ENCODE measurements at places on chromosomes 6 and 20.
A peak's percentile ranks its signal among the peaks of the same experiment; 100 is the strongest.

- DNase-seq = no peak
Observed at GRCh38 chr6:126696921-126697693, 357.2 kb downstream of the CENPW start.

DNA sequence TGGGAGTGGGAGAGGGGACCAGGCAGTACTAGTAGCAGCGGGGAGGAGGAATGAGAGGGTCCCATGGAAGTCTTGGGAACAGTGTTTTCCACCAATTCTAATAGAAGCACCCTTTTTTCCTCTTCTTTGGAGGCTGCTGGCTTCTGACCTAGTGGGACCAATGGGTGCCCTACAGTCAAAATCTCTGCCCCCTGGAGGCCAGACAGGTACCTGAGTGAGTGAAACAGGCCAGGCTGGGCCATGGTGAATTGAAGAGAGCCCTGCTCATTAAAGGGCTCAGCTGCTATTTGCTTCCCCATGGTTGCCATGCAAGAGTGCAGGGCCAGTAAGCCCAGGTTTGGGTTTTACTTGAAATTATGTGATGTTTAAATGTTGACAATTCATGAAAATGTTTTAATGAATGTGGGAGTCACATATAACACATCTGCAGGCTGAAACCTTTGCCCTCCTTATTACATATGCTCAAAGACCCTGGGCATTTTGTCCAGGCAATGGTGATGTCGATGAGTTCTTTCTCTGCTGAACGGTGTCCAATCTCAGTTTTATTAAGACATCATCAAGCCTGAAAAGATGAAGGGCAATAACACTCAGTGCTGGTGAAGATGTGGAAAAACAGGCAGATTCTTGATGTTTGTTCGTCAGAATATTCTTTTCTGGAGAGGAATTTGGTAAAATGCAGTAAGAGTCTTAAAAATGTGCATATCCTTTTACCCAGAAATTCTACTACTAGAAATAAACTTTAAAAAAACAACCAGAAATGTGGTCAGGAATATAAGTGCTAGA lies 42.3 kb upstream of the OCSTAMP start:
- no peak for DNase-seq

DNA sequence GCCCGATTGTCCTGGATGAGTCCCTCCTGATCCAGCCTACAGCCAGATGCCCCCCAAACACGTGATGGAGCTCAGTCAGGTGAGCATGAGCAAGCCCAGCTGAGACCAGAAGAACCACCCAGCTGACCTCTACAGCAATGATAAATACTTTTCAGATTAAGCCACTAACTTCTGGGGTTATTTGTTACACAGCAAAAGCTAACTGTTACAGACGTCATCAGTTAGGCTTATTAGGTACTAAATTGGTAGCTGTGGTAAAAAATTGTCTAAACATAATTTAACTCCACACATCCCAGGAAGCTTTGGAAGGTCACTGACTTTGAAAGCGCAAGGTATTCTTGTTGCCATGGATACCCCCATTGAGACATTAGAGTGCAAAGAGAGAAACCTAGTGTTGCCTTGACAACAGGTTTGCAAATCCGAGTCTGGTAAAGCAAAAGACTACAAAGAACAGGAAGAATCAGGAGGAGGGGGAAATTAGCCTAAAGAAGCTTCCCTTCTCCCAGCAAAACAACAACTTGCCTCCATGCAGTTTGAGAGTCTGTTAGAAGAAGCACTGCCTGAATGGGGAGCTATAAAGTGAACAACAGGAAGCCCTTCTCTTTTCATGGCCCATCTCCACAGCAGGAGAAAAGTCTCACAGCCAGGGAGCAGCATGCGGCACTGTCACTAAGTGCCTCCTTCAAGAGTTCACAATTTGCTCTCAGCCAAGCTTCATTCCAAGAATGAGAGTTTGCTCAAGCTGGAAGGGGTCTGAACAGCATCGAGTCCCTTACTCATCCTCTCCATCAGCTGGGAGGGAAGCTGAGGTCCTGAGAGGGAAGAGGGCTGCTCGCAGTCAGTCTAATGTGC lies 41.7 kb upstream of the ZNF831 start:
- DNase-seq = peak; percentile 26

GRCh38 chr6:3124667-3125066 lies 6.2 kb downstream of the BPHL start:
- DNase-seq = no peak

DNA sequence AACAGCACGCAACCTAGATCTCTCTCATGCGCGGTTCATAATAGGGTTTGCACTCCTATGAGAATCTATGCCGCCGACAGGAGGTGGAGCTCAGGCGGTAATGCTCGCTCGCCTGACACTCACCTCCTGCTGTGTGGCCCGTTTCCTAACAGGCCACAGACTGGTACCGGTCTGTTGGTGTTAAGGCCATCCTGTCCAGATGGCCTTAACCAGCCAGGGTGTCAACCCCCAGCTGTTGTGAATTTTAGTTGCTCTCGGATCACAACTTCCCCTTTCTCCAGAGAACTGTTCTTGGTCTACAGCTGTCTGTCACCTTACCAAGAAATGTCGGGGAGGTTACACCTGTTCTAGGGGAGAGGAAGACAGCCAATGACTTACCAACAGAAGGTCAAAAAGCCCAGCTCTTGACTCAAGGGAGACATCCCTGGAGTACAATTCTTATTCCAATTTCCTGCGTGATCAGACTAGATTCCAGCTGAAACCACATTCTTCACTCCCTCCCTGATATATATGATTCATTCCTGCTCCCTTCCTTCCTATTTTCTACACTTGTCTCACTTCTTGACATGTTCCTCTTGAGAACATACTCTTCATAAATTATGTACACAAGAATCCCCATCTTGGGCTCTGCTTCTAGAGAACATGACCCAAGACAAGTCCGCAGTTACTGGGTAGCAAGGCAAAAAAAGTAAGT lies 23.1 kb upstream of the DNAAF9 start:
- DNase-seq = no peak

DNA sequence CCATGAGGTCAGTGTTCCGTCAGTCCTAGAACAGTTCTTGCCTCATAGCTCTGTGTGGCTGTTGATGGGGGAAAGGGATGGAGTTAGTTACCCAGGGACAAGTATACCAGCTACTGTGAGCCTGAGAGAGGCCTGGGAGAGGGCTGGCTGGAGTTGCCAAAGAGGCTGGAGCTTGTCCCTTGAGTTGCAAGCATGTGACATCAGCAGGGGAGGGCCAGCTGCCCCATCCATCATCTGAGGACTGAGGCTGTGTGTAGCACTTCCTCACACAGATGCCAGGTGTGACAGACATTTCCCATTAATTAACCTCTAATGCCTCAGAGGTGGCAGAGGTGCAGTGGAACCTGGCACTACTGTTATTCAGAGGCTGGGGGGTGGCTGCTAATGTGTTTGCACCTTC lies 131.6 kb downstream of the PHACTR3 start:
- no peak for DNase-seq

- no peak for DNase-seq
Observed at GRCh38 chr6:117477988-117478852, 4.3 kb upstream of the DCBLD1 start.

DNA sequence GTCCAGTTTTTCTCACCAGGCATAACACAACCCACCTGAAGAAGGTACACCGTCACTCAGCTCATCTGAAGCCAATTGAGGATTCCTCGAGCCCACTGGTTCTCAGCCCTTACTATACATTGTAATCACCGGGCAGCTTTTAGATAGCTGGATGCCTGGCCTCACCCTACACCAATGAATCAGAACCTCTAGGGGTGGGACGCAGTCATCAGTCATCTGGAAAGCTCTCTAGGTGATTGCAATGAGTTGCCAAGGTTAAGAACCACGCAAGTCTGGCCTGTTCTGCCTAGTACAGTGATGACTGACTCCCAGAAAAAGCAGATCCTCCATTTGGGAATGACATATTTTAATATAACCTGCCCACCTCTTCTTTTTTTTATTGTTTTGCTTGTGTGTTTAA lies 41.1 kb downstream of the MC3R start:
- no peak for DNase-seq

GRCh38 chr6:28378644-28379043 lies 20.9 kb downstream of the ZSCAN12 start:
- DNase-seq = no peak

DNA sequence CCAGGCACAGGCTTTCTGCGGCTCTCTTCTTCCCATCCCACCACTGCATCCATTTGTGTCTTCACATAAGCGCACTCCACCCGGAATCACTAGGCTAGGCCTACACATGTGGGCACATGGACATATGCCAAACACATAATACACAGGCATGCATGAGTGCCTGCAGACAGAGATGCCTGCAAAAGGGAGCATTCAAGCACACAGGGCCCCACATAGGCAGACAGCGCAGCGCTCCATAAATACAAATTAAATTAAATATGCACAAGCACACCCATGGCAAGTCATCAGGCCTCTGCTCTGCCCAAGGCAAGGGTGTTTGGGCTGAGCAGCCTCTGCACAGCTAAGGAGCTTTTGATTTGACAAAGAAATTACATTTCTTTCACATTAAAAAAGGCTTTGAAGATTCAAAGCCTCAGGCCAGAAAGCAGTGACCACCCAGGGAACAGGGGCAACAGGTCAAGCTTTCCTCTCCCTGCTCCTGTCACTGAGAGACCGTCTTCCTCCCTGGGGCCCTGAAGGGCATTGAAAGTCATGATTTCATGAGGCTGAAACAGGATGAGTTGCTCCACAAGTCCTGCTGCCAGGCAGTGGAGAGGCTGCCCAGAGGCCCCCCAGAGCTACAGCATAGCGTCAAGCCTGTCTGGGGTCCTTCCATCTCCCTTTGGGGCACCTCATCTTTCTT lies 134.2 kb upstream of the LRFN2 start:
- no peak for DNase-seq

DNA sequence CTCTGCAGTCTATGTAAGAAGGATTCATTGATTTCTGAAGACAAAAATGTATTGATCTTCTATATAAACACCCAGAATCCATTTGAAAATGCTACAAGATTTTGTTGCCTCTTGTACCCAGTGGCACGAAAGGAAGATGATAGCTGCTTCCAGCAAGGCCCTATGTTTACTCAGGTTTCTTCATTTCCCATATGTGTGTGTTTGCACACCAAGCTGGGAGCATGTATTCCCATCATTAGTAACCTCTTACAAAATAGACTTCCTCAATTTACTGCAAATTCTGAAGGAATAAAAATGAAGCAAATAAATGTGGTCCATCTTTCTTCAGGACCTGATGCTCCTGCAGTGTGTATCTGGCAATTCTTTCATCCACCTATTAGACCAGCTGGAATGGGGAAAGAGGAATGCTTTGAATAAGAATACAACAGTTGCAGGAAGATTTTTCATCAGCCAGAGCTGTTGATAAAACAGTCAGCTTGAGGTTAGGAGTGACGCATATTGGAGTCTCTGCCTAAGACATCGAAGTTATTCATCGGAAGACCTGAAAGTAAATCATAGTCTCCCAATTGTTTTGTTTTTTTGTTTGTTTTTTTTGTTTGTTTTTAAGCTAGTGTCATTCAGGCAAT lies 132.3 kb downstream of the PDE7B start:
- no peak for DNase-seq

DNA sequence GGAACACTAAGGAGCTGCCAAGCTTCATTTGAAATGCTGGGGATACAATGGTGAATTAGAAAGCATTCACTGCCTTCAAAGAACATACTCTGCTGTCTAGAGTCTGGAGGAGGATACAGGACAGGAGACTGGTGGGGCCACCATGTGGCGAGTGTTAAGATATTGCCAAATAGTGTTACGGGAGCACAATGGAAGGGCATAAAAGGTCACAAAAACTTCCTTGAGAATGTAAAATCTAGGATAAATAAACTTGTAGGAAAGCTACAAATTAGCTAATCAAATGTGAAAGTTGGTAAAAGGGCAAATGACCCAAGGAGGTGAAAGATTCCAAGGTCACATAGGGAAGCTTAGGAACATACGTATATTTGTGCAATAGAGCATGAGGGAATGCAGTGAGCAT lies 271.7 kb downstream of the RFPL4B start:
- peak; percentile 5 for DNase-seq

DNA sequence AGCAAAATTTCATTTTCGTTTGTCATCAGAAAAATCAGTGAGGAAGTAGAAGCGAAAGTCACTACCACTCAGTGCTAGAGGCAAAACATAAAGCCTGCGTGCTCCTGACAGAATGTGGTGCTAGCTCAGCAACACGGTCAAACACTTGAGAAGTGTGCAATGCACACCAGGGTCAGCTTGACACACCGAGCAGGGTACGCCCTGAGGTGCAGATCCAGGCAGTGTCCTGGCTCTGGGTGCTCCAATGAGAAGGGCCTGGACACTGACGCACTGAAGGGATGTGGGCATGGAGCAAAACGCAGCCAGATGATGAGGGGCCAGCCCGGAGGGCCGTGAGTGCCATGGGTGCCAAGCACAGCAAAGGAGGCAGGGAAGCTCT lies 5.9 kb downstream of the RNASET2 start:
- no peak for DNase-seq

- DNase-seq = no peak
Observed at GRCh38 chr6:47581591-47581990, 104.0 kb downstream of the CD2AP start.

GRCh38 chr6:104728448-104728847 lies 131.3 kb downstream of the HACE1 start:
- DNase-seq = no peak

- no peak for DNase-seq
Observed at GRCh38 chr6:167946007-167946406, 51.5 kb upstream of the KIF25 start.

DNA sequence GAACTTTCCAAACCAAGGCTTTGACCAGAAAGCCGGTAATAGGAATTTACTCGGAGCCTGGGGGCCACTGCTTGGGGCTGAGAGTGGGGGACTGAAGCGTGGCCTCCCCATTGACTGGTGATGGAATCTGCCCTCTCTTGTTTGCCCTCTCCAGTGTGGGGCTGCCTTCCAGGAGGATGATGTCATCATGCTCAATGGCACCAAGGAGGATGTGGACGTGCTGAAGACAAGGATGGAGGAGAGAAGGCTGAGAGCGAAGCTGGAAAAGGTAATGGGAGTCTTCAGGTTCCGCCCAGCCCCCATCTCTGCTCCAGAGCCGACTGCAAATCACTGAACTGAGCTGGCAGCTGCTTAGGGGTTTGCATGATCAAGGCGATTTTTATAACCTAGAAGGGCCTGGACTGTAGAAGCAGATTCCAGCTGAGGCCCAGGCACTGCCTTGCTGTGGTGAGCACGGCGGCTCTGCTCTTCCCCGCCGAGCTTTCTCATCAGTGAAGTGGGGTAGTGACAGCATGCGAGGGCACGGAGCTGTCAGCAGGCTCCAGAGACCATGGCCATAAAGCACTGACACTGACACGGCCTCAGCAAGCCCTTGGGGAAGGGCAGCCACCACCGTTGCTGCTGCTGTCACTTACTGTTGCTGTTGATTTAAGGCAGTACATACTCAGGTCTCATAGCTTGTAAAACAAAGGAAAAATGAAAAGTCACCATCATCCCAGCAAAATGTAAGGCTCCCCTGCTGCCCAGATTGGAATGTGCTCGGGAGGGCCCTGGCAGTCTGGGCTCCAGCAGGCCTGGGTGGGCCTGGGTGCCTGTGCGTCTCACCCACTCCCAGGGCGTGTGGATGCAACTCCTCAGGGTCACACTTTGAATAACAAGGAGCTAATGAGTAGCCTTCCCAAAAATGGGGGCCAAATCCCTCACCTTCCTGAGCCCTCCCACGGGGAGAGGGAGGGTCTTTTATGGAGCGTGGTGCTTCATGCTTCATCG lies 11.1 kb upstream of the FAM209A start:
- no peak for DNase-seq

- DNase-seq = no peak
Observed at GRCh38 chr6:18179770-18180356, 24.6 kb downstream of the KDM1B start.

GRCh38 chr6:136338486-136338885 lies 48.8 kb upstream of the BCLAF1 start:
- no peak for DNase-seq

- DNase-seq = no peak
Observed at GRCh38 chr20:25273046-25273445, 25.2 kb downstream of the PYGB start.

GRCh38 chr6:166850677-166851076 lies 105.7 kb downstream of the RNASET2 start:
- no peak for DNase-seq

All from neuronal stem cell (in vitro differentiated cells).